CD4-positive, alpha-beta T cell (primary cell): ENCODE measurements at places on chromosomes 7 and 10. TPM values are rescaled to one million over a fixed set of nuclear protein-coding genes. Genes with fewer than 3 reads are reported as not detected.

Gene SLC16A9
- total RNA-seq = not detected

Gene KCP
- 0.11 TPM for total RNA-seq

Gene IL15RA
- total RNA-seq = 4.4 TPM

Gene ZNF25
- total RNA-seq = 4.6 TPM

Gene OR2A42
- not detected for total RNA-seq

Gene RET
- not detected for total RNA-seq

Gene GIMAP5
- 31.3 TPM for total RNA-seq

Gene ANXA8L1
- not detected for total RNA-seq

Gene INHBA
- total RNA-seq = not detected

Gene CPA2
- total RNA-seq = not detected

Gene GPR146
- total RNA-seq = 13.7 TPM

Gene BTBD16
- not detected for total RNA-seq

Gene ADCK2
- total RNA-seq = 14.8 TPM

Gene DRGX
- not detected for total RNA-seq
